Activated CD8-positive, alpha-beta memory T cell treated with anti-CD3 and anti-CD28 coated beads for 24 hours (primary cell): ENCODE measurements at places on chromosomes 3 and 15.

DNA sequence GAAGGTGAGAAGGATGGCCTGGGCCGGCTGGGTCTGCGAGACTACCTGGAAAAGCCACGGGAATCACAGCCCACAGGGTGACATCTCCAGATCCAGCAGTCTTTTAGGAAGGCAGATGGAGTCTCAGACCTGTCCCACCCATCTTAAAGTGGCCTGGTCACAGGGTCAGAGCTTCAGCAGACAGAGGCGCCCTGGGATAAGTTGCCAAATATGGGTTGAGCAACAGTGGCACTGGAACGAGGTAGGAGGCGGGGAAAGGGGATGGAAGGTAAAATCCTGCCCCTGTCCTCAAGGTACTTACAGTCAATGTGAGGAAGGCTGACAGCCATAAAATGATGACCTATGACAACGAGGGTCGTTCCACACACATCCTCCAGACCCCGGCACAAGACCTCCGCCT is 80.7 kb downstream of the LIPC start:
- no peak for DNase-seq

DNA sequence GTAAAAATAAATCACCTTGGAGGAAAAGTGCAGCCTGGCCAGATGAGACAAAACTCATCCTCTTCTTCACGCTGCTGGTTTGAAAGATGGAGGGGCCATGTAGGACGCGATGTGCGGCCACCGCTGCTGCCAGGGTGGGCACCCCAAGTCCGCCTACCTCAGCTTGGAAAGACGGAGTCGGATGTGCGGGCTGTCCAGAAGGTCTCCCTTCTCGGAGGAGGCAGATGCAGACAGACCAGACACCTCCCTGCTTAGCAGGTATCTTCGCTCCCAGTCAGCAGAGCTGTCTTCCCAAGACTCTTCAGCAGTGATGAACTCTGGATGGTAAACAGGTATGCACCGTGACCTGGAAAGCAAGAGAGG is 71.4 kb downstream of the OCA2 start:
- DNase-seq: no peak

DNA sequence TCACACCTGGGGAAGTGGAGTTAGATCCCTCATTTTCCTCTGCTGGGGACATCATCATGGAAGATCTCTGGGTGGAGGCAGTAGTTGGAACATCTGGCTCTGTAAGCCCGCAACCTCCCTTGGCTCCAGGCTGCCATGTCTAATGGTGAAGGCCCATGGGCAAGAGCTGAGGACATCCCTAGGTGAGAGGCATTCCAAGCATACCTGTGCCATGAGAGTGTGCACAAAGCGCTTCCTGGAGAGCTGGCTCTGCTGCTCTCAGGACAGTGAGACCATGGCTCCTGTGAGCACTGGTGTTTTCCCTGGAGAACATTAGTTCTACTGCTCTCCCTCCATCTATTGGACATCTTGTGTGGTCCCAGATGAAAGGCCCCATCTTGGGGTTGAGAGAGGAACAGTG is 7.7 kb downstream of the MAPKAPK3 start:
- no peak for DNase-seq

- DNase-seq: no peak
Observed at GRCh38 chr3:79986338-79986737, 218.5 kb upstream of the ROBO1 start.

DNA sequence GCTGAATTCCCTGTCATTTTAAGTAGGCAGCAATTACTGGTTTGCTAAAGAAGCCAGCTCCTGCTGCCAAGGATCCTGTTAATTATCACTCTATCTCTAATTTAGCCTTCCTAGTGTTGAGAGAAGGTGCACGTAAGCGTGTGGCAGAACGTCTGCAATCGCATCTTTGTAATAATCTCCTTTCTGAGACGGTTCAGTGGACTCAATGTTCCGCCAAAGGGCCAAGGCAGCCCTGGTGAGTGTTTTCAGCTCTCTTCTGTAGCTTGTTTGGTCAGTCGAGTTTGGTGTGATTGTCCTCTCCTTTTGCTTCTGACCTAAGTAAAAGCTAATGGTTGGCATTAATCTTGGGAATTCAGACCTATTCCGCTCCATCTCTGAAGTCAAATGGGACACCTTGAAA is 24.2 kb downstream of the MITF start:
- DNase-seq: no peak

DNA sequence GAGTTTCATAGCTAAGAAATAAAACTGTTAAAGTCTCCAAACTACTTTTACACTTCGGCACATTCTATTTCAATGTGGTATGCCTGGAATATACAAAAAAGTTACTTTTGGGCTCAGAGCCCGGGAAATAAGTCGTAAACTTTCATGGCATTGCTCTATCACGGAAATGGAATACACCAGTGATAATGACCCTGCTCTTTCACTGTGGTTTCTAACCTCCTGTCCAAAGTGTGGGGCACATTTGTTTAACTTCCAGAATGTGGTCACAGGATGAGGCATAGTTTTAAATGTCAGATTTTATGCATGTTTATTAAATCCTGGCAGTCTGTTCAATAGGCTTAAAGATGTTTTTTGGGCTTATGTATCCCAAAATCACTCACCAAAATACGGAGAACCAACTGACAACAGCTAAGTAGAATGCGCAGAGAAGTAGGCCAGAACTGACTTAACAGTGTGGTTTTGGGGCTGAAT is 5.1 kb downstream of the CXCR6 start:
- DNase-seq: no peak

- no peak for DNase-seq
Observed at GRCh38 chr15:95698230-95698629, 632.3 kb upstream of the NR2F2 start.

DNA sequence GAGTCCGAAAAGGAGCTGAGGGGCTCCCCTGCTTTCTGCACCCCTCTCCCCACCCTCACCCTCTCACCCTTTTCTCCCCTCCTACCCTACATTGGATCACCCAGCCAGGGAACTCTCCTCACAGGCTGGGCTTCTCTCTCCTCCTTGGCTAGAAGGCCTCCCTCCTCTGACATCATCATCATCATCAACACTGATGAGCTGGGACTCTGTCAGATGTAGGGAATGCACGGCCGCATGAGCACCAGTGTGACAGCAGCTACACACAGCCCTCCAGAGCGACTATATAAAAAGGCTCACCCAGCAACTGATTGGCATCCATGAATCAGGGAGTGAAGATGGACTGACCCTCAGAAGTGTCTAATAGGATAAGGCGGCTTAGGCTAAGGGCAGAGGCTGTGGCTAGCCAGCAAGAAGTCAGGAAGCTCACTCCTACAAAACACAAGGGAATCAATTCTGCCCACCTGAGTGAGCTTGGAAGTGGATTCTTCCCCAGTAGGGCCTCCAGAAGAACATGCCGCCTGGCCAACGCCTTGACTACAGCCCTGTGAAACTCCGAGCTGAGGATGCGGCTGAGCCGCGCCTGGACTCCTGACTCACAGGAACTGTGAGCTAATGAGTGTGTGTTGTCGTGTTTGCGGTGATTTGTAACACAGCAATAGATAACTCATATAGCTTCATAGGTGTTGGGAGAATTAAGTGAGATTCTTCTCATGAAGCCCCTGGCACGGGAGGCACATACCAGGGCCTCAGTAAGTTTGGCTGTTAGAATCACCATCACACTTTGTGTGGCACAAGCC is 147.6 kb downstream of the FAM43A start:
- DNase-seq: no peak

DNA sequence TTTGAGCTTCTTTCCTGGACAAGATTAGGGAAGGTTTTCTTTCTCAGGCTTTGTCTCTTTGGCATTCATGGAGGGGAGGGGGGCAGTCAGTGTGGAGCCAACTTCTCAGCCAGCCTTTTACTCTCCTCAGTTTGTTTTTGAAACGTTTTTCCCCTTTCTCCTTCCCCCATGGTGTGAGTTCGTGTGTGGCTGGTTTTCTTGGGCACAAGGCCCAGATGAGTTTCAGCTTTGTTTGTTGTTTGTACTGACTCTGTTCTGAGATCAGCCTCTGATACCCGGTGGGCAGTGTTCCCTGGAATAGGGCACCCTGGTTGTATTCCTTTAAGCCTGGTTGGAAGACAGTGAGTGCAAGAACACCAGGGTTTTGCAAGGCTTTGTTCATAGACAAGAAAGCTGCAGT is 168.2 kb upstream of the RARB start:
- DNase-seq: no peak

GRCh38 chr3:131597816-131598215 is 95.0 kb upstream of the MRPL3 start:
- DNase-seq: no peak

- DNase-seq: no peak
Observed at GRCh38 chr3:4418156-4418555, 48.9 kb downstream of the SUMF1 start.

DNA sequence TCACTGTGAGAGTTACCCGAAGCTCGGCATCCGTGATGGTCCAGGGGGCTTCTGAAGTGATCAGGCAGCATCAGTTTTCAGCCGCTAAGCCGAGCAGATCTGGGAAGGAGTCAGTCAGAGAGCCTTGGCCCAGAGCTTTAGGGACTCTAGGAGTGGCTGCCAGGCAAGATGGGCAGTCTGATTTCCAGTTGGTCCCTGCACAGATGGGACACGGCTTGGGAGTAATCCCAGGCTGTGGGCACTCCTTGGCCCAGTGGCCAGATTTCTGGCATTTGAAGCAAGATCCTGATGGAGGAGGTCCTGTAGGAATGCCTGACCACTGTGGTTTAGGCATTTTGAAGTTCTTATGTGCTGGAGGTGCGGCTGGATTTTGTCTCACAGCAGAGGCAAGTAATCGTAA is 10.5 kb upstream of the IP6K2 start:
- no peak for DNase-seq

- DNase-seq: no peak
Observed at GRCh38 chr15:91568036-91568435, 285.5 kb upstream of the SLCO3A1 start.

DNA sequence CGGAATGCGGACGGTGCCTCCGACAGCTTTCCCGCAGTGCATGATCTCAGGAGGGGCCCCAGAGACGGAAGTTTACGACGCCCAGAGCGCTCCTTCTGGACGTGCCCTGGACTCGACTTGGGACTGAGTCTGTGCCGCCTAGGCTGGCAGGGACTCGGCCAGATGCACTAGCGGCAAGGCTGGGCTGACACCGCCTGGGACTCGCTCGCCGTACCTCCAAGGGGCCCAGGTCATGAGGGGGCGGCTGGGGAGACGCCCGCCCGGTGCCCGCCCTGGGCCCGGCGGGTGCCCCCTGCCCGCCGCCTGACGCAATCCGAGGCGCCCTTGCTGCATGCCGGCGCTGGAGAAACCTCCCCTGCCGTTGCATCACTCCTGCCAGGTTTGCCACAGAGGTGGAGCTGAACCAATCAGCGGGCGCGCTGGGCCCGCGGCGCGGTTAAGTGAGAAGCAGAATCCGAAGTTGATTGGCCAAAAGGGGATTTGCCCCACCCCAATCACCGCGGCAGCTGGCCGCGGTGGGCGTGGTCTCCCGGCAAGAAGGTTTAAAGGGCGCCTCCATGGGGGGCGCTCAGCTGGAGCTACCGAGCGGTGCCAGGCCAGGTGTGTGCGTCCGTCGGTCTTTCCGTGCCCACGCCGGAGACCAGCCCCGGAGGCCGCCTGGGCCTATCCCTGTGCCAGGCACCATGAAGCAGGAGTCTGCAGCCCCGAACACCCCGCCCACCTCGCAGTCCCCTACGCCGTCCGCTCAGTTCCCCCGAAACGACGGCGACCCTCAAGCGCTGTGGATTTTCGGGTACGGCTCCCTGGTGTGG is at the start of gene CHAC1:
Gene CHAC1, plus strand, starts transcription at position 571 of the 812 bp plus-strand sequence. Its CDS starts 113 bp downstream, at position 684.
- peak; percentile 97 for DNase-seq

DNA sequence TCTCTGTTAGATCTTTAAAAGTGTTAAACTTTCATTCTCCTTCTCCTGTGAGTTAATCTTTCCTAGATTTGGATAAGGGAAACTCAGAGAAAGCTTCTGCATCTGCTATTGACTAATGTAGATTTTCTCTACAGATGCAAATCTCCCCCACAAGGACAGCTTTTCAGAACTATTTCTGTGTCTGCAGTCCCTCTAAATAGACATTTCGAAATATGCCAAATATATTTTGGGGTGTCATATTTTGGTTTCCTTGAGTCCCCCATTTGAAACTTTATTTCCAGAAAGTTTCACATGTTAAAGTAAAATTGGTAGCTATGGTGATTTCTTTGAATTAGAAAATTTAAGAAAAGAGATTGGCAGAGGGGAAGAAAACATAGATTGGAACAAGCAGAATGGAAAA is 852.3 kb upstream of the ALCAM start:
- DNase-seq: no peak

DNA sequence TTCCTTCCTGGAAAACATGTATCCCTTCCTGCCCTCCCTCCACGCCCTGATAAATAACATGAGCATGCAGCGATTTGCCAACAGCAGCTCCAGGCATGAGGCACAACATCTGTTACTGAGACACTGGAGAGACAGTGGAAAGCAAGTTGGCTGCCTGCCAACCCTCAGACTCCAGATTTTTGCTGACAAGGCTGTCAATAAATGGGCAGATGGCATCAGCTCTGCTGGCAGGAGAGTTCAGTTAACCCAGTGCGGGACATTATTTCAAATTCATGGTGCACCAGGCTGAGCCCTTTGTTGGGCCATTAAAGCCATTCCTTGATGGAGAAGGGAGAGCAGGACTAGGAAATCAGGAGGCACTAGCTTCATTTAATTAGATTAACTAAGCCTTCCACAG is 293.3 kb downstream of the MEX3B start:
- DNase-seq: no peak

DNA sequence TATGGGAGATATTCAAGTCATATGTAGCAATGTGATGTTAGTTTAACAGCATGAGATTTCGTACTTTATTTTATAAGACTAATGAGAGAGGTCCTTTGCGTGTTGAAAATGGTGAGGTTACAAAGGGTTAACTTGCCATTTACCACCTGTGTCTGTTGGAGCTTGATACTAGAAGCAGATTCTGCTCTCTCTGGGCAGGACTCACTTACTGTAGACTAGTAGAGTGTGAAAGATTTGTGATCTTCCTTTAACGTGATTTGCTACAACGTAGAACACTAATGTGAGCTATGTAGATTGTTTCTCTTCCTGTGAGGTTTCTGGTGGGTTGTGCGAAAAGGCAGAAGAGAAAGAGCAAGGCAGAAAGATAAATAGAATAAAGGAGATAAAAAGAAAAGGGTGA is 1.1 kb downstream of the TP63 start:
- DNase-seq: no peak

GRCh38 chr15:50676799-50677483 is 9.7 kb downstream of the TRPM7 start:
- no peak for DNase-seq

- DNase-seq: no peak
Observed at GRCh38 chr3:195154111-195154791, 116.7 kb downstream of the XXYLT1 start.

DNA sequence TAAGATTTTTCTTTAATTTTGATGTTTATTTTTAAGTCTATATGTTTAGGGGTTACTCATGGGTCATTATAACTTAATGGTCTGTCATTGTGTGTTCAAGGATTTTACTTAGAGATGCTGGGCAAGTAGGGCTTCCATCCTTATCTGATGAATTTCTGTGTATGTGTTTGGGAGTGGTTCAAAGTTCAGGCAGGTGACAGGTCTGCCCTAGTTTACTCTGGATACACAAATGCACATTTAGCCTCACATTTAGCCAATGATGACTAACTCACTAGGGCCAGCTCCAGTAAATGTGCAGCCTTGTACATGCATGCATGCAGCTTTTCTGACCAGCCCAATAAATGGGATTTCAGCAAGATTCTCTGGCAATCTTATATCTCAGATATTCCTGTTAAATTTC is 554.1 kb downstream of the SI start:
- DNase-seq: no peak

- no peak for DNase-seq
Observed at GRCh38 chr3:178690571-178690970, 154.3 kb downstream of the KCNMB2 start.

- peak; percentile 82 for DNase-seq
Observed at GRCh38 chr15:74384881-74385643, 17.6 kb upstream of the CYP11A1 start.

GRCh38 chr3:139652561-139652960 is 25.2 kb downstream of the NMNAT3 start:
- DNase-seq: no peak
